ENCODE measurements at places on chromosomes 16 and 17. TPM values are rescaled to one million over a fixed set of nuclear protein-coding genes. Genes with fewer than 3 reads are reported as not detected.

The FBF1 gene
- polyA plus RNA-seq: 15.0 TPM

The TMIGD1 gene
- not detected for polyA plus RNA-seq

The C16orf46 gene
- polyA plus RNA-seq: 0.37 TPM

The OR2C1 gene
- not detected for polyA plus RNA-seq

The MMP28 gene
- not detected for polyA plus RNA-seq
